ENCODE measurements at places on chromosomes 2 and 18.

GRCh38 chr2:2850218-2850755, 519.2 kb upstream of the MYT1L start:
- no peak for DNase-seq

- no peak for DNase-seq
These were observed 99.4 kb upstream of the ARL5A start for GRCh38 chr2:151927501-151928221.

GRCh38 chr2:104321116-104321795, 532.7 kb upstream of the POU3F3 start:
- no peak for DNase-seq

DNA sequence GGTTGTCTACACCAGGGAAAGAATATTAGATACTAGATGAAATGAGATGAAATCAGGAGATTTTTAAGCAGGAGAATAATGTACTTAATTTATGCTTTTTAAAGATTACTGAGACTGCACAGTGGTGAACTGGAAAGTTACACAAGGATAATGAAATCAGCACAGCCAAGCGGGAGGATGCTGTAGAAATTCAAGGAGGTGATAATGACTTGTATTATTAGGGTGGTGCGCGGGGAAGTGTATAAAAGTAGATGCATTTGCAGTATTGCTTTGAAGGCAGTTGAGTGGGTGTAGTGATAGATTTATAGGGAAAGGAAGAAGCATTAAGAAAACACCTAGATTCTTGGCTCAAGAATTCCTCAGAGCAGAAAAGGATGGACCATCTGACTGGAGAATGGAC, 359.5 kb upstream of the SPHKAP start:
- DNase-seq: no peak

GRCh38 chr2:102286041-102286440, 25.3 kb upstream of the IL1RL1 start:
- no peak for DNase-seq

- no peak for DNase-seq
These were observed 586.5 kb upstream of the SLC8A1 start for GRCh38 chr2:41038408-41038807.

- no peak for DNase-seq
These were observed 12.8 kb downstream of the TMEM163 start for GRCh38 chr2:134705861-134706586.

- DNase-seq: no peak
These were observed 322.1 kb downstream of the AGPS start for GRCh38 chr2:177714704-177715103.

All from GM23248 (cell line).